Non-pigmented ciliary epithelial cell (primary cell): ENCODE measurements at places on chromosomes 16 and 17.

DNA sequence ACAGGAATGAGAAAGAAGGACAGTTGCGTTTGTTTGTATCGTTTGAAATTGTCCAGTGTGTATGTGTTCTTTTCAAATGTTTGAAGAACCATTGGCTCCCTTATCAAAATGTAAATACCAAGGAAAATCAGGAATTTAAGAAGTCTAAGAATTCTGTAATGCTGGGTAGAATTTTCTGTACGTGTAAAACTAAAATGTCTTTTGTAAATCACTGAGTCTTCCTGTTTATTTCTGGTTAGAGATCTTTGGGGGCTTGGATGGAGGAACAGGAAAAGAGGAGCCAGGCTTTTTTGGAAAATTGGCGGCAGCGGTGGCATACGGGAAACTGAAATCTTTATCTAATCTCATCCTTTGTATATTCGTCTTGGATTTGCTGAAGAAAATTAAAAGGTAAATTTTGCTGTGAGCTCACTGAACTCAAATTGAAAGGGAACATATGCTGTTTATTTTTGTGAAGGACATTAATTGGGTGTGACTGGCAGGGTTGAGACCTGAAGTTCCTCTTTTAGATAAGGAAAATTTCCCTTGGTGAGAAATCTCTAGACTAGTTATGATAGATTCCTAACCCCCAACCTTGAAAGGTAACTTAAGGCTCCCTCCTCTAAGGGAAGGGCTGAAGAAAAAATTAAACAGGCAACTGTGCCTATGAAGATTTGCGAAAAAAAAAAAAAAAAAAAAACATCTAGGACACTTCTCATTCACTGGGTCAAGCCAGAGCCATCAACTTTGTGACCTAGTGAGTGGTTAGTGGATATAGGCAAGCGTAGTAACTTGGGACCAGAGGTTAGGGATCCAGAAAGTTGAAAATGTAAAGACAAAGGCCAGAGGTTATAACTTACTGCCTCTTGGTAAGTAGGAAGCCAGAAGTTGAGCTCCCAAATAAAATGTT is 10.8 kb downstream of the TAT start:
- no peak for DNase-seq

DNA sequence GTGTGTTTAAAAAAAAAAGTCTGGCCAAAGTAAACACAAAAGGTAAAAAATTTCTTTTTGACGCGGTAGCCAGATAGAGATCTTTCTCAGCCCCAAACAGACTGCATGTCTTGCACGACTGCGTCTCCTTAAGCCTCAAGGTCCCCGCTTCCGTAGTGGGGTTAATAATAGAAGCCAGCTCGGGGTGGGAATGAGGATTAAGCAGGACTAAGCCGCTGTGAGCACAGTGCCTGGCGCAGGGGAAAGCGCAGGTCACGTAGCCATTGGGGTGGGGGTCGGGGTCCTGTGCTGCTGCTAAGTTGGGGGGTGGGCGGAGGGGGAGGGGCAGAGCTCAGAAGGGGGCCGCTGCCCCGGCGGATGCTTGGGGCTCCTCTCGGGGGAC is 521 bp downstream of the GGA2 start:
- no peak for DNase-seq

GRCh38 chr16:52783616-52784015 is 236.7 kb upstream of the TOX3 start:
- no peak for DNase-seq

DNA sequence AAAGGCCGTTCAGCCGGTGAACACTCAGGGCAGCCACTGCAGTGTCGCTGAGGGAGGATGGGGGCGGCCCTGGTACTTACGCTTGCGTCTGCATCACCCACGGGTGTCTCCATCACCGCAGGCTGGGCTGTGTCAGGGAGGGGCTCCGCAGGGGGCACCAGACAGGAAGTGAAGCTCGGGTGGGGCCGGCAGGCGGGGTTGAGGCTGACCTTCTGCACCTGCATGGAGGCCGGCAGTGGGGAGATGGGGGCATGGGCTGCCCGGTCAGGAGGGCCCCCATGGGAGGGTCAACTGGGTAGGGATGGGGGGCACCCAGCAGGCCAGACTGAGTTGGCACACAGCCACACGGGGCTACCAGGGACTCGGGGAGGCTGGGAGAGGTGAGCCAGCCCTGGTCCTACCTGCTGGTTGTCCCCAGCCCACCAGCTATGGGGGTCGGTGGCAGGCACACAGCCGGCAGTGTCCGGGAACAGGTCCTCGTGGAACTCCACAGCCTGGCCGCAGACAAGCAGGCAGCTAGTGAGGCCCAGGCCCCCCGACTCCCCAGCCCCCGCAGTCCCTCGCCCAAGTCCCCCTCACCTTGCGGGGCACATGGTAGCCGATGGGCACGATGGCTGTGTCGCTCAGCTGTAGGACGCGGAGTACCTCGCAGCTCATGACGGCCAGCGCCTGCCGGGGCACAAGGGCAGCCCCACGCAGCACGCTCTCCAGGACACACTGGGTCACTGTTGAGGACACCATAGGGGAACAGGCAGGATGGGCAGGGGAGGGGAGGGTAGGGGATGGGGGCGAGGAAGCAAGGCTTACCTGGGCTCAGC is 7.2 kb upstream of the VASN start:
- DNase-seq: no peak

DNA sequence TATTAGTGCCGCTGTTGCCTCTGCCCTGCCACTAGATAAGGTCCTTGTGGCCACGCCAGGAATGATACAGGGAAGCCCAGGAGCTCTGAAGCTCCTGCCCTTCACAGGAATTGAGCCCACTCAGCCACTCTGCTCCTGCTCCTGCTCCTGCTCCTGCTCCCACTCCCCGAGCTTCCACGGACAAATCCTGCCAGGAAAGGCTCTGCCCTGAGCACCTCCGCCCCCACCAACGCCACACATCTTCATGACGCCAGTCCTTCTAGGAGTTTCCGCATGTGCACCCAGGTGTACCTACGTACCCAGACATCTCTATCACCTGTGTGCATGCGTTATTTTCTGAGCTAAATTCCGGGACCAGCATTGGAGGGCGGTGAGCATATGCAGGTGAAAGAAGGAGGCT is 369.1 kb downstream of the C16orf95 start:
- no peak for DNase-seq
